ENCODE measurements at places on chromosomes 4 and X.

DNA sequence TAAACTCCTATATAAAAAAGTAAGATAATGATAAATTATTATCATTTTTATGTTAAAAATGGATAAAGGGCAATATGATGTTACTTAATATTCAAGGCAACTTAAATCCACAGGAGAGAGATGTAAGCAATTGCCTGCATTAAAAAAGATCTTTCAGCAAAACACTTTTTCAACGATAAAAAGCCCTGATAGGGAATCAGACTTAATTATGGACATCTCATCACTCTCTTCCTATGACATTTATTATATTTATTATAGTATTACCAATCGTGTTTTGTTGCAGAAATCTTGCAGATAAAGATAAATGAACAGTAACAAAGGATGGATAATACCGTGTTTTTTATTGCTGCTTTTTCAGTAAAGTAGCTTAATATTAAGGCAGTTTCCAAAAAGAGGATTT, 178.5 kb downstream of the SH2D1A start:
- DNase-seq = no peak

- no peak for DNase-seq
Observed at GRCh38 chr4:171239196-171239595, 574.0 kb upstream of the GALNTL6 start.

- DNase-seq = no peak
Observed at GRCh38 chrX:2262668-2263055, 238.1 kb downstream of the DHRSX start.

GRCh38 chrX:110532581-110532931, 173.9 kb downstream of the RTL9 start:
- no peak for DNase-seq

GRCh38 chrX:155070663-155070974, 317 bp downstream of the CMC4 start:
- no peak for DNase-seq

DNA sequence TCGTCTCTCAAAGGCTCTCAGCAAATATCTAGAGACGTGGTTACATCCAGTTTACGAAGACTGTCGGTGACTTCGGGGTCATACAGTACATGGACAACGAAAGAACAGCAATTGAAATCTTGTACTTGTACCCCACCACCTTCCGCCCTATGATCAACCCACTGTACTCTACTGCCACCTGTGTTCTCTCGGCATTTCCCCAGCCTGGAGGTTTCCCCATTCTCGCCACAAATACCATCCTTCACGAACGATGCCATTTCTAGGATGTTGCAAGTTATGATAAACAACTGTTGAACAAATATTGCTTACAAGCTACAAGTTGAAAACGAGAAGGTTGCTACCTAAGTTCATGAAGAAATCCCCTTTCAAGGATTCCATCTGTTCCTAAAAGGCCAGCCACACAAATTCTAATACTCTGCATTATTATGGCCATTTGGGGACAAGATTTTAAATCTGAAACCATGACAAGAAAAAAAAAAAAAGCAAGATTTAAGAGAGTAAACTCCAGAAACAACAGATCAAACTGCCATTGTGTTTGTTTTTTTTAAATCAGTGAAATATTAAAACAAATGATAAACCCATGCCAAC, 1.6 kb downstream of the APBB2 start:
- no peak for DNase-seq

All from AG04449 (cell line).